Smooth muscle cell of the pulmonary artery (primary cell): ENCODE measurements at places on chromosomes 5 and 9. TPM values are rescaled to one million over a fixed set of nuclear protein-coding genes. Genes with fewer than 3 reads are reported as not detected.

Gene LHX2
- not detected in 2 replicates for total RNA-seq

Gene PDE6A
- not detected in 2 replicates for total RNA-seq

Gene SLC22A4
- 0.78 and 6.7 TPM in 2 replicates for total RNA-seq

Gene ADGRD2
- not detected in 2 replicates for total RNA-seq
